ENCODE measurements at places on chromosomes 6 and 20.

DNA sequence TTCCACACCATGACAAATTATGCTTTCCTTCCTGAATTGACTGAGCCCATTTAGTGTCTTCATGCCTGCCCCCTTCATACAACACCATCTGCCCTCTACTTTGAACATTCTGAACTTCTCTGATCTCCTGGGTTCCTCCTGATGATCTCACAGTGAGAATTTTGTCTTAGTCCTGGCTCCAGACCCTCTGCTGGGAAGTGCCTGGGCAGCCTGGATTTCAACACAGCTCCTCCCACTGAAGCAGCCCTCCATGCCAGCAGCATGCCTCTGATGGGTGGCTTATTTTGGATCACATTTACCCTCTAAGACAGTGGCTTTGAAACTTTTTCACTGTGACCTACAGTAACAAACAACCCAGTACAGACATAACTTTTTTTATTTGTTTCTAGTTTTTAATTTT lies 41.5 kb downstream of the DSE start:
- DNase-seq = no peak

DNA sequence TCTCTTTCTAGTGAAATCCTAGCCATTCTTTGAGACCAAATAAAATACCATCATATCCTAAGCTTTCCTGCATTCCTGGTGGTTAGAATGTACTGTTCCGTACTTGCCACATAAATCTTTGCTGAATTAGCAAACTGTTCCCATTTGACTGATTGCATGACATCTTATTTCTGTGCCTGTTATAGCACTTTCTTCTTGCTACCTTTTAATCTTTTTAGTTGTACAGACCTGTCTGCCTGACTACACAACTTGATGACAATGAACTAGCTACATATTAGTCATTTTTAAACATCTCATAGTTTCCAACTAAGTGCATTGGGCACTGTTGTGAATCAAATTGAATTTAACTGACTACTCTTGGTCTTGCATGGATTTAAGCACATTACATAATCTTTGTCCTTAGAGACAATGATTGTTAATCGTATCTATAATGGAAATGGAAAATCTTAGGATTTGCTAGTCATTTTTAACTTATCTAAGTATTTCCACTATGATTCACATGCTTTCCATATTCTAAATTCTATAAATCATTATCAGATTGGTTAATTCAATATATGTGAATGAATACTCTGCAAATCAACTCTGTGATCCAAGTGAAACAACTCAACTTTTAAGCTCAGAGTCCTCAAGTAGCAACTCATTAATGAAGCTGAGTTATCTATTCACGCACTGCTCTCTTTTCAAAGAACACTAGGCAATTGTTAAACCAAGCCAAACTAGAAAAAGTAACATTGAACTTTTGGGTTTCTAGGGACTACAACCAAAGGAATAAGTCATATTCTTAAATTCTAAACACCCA lies 109.0 kb downstream of the TNFRSF21 start:
- DNase-seq = no peak

GRCh38 chr20:44326391-44327159 lies 10.3 kb upstream of the R3HDML start:
- DNase-seq = no peak

DNA sequence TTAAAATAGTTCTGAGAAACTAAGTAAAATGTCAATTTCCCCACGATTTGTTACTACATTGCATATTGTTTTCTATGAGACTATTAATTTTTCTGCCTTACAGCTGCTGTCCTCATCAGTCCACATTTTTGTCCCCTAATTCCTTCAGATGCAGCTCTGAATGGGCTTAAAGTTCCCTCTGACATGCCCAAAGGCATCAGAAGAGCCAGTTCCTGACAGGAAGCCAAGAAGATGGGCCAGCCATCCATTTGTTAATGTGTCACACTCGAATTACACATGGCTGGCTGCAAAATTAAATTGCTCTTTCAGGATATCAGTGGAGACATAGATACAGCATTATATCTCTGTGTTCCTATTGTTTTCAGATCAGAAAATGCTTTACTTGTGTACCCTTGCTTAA lies 1223.0 kb downstream of the EPHA7 start:
- DNase-seq = no peak

GRCh38 chr6:293193-294174 lies 1.2 kb downstream of the DUSP22 start:
- no peak for DNase-seq

GRCh38 chr6:37698264-37699137 lies 818 bp upstream of the MDGA1 start:
- DNase-seq = no peak

Data from BJ (cell line).